ENCODE measurements at places on chromosomes 4 and X. TPM values are rescaled to one million over a fixed set of nuclear protein-coding genes. Genes with fewer than 3 reads are reported as not detected.

The GLRA3 gene
- total RNA-seq, result not detected

The TENM3 gene
- total RNA-seq, result not detected

The LINC00632 gene
- 5.8 TPM for total RNA-seq

The KLB gene
- total RNA-seq, result not detected

DNA sequence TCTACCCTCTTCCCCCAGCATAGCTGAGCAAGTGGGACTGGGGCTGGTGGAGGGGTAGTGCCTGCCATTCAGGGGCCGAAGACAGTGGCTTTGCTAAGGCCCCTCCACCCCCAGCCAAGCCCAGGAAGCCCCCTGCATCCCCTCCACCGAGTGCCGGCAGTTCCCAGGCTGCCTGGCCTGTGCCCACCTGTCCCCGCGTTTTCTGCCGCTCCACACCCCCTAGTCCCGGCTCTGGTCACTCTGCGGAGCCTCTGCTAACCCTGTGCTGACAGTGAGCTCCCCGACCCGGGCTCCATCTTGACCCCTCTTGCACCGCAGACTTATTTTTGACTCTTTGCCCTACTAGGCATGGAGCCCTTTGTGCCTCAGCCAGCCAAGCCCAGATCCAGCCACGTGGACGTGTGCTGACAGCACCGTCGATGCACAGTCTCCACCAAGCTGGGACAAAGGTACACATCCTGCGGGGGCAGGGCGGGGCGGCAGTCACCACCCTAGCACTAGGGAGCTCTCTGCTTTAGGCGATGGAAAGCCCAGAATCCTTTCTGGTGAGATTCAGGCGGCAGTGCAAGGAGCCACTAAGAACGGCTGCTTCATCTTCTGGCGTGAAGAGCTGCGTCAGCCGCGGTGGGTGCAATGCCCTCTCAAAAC lies 96.6 kb downstream of the PHKA2 start:
- no peaks in the 10 kb centered on the region for H3K36me3 ChIP-seq
- peak overlapping the region; percentile 85 for H3K4me3 ChIP-seq
- H3K4me1 ChIP-seq, result peaks cover 19% of the 10 kb centered on the region
- peak overlapping the region; percentile 91 for H3K27ac ChIP-seq
- DNase-seq, result no peak

DNA sequence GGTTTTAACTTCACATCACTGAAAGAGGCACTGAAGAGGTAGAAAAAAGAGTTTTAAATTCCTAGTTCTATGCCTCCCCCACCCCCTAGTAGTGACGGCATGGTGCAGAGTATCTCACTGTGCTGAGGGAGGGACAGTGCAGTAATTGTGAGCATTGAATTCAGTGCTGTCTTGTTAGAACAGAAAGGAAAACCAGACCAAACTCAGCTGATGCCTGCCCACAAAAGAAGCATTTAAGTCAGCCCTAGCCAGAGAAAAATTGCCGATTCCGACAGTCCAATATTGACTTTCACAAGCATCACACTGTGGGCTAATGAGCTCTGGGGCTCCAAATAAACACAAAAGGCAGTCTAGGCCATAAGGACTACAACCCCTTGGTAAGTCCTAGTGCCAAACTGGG lies 417.7 kb downstream of the AR start:
- no peaks in the 10 kb centered on the region for H3K4me1 ChIP-seq
- H3K27ac ChIP-seq, result no peak overlapping the region
- H3K4me3 ChIP-seq, result no peak overlapping the region
- DNase-seq, result no peak

GRCh38 chr4:124945422-124945821 lies 232.9 kb upstream of the ANKRD50 start:
- no peaks in the 10 kb centered on the region for H3K36me3 ChIP-seq
- no peaks in the 10 kb centered on the region for H3K4me1 ChIP-seq

GRCh38 chr4:159191989-159192388 lies 89.1 kb downstream of the RAPGEF2 start:
- H3K36me3 ChIP-seq, result peaks cover 2% of the 10 kb centered on the region
- no peak overlapping the region for H3K4me3 ChIP-seq
- no peaks in the 10 kb centered on the region for H3K27me3 ChIP-seq
- DNase-seq, result no peak
- H3K27ac ChIP-seq, result no peak overlapping the region

- DNase-seq, result peak; percentile 57
- peaks cover 2% of the 10 kb centered on the region for H3K36me3 ChIP-seq
- no peaks in the 10 kb centered on the region for H3K27me3 ChIP-seq
- peaks cover 24% of the 10 kb centered on the region for H3K4me1 ChIP-seq
- no peak overlapping the region for H3K27ac ChIP-seq
Measured at GRCh38 chr4:153645183-153645582, 38.9 kb upstream of the TLR2 start.

GRCh38 chrX:11244636-11245035 lies 48.6 kb upstream of the AMELX start:
- H3K27me3 ChIP-seq, result no peaks in the 10 kb centered on the region
- no peaks in the 10 kb centered on the region for H3K36me3 ChIP-seq
- H3K4me3 ChIP-seq, result no peak overlapping the region

- H3K36me3 ChIP-seq, result no peaks in the 10 kb centered on the region
- peaks cover 5% of the 10 kb centered on the region for H3K27me3 ChIP-seq
- H3K27ac ChIP-seq, result no peak overlapping the region
- no peaks in the 10 kb centered on the region for H3K4me1 ChIP-seq
Measured at GRCh38 chrX:10612215-10612614, 8.2 kb downstream of the MID1 start.

GRCh38 chr4:3342182-3342854 lies 49.5 kb downstream of the RGS12 start:
- H3K36me3 ChIP-seq, result no peaks in the 10 kb centered on the region
- H3K27ac ChIP-seq, result no peak overlapping the region
- no peaks in the 10 kb centered on the region for H3K27me3 ChIP-seq
- DNase-seq, result peak; percentile 52
- H3K4me3 ChIP-seq, result no peak overlapping the region
- H3K4me1 ChIP-seq, result peaks cover 8% of the 10 kb centered on the region

Data from activated CD4-positive, alpha-beta T cell treated with anti-CD3 and anti-CD28 coated beads, Interleukin-2, amount 10 ng/mL, durations not matched to agents 24 days and 14 days (primary cell).